NCI-H1105 (cell line): ENCODE measurements at places on chromosomes 11 and 22.
A peak's percentile ranks its signal among the peaks of the same experiment; 100 is the strongest.

DNA sequence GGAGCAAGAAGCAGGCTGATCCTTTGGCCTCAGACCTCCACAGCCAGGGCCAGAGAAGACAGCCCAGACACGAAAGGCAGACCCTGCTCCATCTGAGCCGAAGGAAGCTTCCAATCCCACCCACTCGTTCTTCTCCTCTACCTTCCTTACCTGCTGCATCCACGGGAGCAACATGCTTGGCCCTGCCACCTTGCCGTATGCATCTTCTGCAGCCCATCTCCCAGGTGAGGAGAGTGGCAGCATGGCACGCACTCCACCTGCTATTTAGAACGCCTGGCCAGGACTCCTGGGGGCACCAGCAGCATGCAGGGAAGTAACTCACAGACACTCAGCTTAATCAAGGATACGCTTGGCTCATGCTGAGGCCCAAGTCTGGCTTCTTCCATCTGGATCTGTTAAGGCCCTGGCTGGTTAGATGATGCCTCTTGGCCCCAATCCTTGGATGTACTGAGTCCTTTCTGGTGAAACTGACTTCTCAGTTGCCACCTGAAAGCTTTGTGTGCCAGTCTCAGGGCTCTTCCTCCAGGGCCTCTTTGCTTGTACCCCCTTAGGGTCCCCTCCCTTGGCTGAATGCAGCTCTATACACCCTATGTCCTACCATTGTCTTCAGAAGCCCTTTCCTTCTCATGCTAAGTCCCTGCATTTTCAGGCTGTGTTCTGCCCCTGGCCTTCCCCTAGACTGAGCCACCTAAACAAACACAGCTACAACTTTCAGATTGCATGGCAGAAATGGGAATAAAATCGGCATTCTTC lies 604.9 kb downstream of the BUD13 start:
- DNase-seq, result no peak

GRCh38 chr22:35589071-35589755 lies 27.9 kb downstream of the MB start:
- DNase-seq, result no peak

DNA sequence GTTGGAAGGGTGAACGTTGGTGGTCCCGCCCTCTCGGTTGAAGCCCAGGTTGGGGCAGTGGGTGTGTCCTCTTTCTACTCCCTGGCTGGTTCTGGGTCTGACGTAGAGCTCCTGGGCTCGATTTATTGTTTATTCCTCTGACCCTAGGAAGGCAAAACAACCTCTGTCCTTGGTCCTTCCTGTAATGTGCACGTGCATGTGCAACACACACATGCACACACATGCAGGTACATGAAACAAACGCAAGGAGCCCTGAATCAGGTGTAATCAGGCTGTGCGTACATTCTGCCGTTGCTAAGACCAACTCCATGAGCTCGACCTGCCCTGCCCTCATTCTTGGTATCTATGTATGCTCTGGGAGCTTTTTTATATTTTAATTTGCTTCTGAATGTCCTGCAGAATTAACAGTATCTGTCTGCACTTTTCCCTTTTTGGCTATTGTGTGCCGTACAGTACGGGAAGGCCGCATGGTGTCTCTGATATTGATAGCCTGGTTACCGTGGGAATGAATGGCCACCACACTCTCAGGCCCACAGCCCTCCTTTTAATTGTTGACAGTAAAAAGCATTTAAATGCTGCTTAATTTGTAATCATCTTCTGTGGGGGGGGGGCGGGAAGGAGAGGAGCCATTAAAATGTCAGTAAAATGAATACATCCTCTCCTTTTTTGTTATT lies 66.0 kb upstream of the NNMT start:
- no peak for DNase-seq

- DNase-seq, result no peak
Measured at GRCh38 chr11:118892964-118893363, 9.3 kb downstream of the CXCR5 start.

GRCh38 chr11:64281957-64282770 lies 2.3 kb downstream of the BAD start:
- no peak for DNase-seq

GRCh38 chr11:66443602-66444001 lies 5.0 kb upstream of the MRPL11 start:
- no peak for DNase-seq

- DNase-seq, result peak; percentile 26
Measured at GRCh38 chr11:2885017-2885677, 428 bp downstream of the CDKN1C start.

GRCh38 chr11:31337806-31338205 lies 31.7 kb downstream of the DCDC1 start:
- DNase-seq, result no peak

DNA sequence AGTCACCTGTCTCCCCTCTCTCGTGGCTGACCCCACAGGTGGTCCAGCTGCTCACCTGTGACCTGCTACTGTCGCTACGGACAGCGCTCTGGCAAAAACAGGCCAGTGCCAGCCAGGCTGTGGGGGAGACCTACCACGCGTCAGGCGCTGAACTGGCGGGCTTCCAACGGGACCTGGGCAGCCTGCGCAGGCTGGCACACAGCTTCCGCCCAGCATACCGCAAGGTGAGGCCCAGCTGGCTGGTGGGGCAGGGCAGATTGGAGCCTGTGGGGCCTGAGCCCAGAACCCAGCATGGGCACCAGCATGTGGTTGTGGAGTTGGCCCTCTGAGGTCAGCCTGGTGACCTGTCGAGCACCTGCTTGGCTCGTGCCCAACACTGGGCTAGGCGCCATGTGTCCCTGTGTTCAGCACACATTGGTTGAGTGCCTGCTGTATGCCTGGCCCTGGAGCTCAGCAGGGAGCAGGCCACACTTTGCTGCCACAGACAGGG lies 11.9 kb downstream of the SHISA8 start:
- DNase-seq, result no peak

GRCh38 chr11:80726236-80726635 lies 1285.4 kb upstream of the TENM4 start:
- no peak for DNase-seq

DNA sequence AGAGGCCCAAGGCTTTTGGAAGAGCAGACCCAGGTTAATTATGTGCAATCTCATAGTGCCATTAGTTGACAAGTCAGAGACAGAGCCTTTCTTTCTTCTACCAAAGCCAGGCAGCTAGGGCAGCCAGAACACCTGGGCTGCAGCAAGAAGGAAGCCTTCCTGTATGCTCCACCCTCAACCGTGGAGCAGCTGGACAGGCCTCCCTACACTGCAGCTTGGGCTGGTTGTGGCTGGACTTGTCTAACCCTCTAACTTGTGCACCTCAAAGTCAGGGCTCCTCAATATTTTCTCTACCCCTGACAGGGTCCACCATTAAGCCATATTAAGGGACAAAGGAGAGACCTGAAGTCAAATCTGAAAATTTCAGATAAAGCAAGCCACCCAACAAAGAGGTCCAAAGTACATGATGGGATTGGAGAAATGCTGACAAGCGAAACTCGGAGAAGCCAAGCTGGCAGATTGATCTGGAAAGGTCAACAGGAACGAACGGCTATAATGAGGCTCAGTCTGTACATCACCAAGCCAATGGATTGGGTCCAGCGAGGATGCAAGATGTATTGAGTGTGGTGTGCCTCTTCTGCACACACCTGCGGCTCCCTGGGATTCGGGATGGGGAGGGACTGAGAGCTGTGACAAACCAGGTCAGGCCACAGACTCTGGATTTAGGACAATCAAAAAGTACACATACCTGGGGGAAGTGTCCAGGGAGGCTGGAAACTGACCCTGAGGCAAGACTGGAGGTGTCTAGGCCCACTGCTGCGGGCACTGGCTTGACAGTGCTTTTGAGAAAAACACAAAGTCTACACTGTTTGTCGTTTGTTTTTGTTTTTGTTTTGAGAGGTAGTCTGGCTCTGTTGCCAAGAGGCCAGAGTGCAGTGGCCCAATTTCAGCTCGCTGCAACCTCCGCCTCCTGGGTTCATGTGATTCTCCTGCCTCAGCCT lies 11.7 kb upstream of the SLC43A3 start:
- no peak for DNase-seq
